ENCODE measurements at places on chromosomes 5 and 9.

GRCh38 chr5:77981820-77982219 is 205.7 kb upstream of the TBCA start:
- no peak for DNase-seq

- DNase-seq, result no peak
Observed at GRCh38 chr5:131005963-131006684, 158.9 kb downstream of the HINT1 start.

DNA sequence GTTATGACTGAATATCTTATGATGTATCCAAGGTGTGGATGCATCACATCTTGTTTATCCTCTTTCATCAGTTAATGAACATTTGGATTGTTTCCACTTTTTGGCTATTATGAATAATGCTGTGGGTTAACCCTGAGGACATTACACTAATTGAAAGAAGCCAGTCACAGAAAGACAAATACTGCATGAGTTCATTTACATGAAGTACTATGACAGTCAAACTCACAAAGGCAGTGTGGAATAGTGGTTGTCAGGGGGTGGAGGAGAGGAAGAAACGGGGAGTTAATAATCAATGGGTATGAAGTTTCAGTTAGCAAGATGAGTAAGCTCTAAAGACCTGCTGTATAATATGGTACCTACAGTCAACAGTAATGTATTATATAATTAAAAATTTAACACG is 409.4 kb upstream of the CTNND2 start:
- DNase-seq, result no peak

DNA sequence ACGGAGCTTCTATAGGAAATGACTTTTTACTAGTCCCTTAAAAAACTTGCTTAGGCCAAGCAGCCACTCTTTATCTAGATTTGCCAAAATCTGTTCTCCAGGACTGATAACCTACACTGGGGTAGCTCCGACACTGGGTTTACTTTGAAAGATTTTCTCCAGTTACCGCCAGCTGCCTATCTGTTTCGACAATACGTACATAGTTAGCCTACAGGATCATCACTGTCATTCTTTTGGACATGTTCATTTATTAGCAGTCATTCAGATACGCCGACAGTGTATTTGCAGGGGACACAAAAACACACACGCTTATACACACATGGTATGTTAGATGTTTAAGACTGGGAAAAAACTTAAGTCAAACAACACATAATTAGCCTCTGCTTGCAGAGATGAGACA is 225.7 kb downstream of the DCP2 start:
- no peak for DNase-seq

DNA sequence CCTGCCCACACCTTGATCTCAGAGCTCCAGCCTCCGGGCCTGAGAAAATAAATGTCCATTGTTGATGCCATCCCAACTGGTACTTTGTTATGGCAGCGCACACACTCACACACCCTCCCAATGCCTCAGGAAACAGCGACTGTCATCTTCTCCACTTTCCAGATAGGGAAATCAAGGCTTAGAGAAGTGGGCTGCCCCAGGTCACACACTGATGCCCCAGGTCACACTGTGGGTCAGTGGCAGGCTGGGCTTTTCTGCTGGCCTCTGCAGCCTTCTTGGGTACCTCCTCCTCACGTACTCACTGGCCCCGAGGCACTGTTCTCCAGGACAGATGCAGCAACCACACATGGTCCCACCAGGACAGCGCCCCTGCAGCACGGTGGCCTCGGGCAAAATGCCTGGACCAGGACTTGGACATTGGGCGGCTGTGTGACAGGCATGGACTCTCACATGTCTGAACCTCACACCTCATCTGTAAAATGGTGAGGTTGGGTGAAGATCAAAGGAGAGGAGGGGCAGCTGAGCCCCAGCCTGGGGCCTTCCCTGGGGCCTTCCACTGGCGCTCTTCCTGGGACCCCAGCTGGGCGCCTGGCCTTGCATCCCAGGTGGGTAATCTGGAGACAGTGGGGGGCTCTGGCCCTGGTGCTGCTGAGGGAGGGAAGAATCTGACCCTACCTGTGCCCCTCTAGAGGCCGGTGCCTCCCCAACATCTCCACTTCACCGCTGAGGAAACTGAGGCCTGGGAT is 156.0 kb downstream of the COL23A1 start:
- no peak for DNase-seq

DNA sequence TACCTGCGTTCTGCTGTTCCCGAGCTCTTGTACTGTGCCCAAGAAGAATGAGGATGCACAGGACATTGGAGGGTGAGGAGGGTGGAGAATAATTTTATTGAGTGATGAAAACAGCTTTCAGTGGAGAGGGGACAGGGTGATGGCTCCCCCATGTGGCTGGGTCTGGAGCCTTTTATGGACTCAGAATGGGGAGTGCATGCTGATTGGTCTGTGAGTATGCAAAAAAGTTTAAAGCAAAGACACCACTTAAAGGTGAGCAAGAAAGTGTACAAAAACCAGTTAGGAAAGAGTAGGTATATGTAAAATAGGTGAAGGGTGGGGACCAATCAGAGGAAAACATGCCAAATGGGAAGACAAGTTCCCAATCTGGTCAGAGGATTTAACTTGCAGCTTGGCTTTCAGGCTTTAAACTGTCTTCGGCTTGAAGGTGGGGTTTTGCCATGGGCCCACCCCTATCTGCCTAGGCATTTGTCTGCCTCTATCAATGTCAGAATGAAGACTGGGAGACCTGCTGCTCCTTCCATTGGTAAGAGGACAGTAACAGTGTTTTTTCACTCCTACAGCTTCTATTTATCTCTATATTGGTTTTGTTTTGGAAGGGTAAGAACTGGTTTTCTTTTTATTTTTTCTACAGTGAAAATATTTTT is 118.0 kb upstream of the RAI14 start:
- DNase-seq, result no peak

DNA sequence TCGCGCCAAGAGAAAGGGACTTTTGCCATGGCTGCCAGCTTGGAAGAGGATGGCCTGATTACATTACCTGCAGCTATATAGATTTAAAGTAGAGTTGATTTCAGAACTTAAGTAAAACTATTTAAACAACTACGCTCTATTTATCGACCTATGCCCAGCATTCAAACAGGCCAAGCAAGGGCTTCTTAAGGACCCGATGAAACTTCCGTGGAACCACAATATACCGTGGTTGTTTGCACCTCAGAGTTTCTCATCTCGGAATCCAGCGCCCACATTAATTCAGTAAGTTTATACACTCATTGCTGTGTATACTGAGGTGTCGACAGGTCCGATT is 505 bp upstream of the CDC14B start:
- DNase-seq, result no peak

DNA sequence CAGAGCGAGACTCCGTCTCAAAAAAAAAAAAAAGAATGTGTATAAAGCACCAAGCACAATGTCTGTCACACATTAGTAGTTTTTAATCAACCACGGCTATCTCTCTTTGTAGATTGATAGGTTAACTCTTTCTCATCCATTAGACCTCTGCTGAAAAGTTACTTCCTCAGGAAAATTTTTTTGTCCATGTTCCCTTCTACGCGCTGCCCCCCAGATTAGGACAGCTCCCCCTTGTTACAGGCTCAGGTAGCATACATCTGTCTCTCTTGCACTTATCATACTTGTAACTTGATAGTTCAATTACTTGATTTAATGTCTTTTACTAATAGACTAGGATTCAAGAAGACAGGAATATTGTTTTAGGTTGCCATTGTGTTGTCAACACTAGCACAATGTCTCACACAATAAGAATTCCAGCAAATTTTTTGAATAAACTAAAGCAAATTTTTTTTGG is 1.5 kb downstream of the SPDL1 start:
- no peak for DNase-seq

DNA sequence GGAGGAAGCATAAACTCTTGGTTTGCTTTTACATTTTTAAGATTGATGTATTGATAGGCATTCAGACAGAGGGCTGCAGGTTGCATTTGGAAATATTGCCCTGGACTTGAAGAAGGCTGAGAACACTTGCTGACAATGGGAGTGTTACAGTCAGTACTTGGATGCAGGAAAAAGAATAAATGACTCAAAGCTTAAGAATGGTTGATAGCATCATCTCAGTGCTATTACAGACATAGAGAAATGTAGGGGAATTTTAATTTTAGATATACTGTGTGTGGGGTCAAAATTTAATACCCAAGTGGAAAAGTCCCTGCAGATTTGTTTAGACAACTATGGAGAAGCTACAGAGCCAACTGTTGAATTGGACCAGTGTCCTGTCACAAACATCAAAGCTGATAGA is 101.1 kb downstream of the ISL1 start:
- no peak for DNase-seq

DNA sequence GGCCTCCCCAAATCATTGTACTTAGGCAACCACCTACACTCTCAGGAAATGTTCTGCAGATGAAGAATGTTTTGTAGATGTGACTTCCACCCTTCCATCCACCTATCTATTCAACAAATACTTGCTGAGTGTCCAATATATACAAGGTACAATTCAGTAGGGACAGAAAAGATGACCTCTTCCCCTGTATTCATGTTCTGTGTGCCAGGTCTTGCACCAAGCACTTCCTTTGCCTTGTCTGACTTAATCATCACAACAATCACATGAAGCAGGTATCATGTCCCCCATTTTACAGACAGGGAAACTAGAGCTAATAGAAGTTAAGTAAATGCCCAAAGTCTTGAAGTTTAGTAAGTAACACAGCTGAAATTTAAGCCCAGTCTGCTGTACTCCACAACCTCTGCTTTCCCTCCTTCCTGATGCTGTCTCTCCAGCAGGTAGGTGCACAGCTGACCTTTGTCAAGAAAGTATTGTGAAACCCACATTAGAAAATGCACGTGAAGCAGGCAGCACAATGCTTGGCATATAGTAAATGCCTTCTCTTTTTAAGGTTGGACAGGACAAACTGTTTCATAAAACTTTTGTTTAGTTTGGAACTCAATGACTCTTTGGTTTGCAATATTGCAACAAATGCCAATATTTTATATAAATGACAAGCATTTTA is 296.5 kb downstream of the DEPDC1B start:
- DNase-seq, result no peak

GRCh38 chr5:173537228-173537627 is 79.2 kb downstream of the BOD1 start:
- no peak for DNase-seq

- no peak for DNase-seq
Observed at GRCh38 chr5:43619380-43619779, 16.4 kb downstream of the NNT start.

GRCh38 chr5:76273206-76273885 is 129.7 kb upstream of the IQGAP2 start:
- DNase-seq, result no peak

- no peak for DNase-seq
Observed at GRCh38 chr5:108436696-108437095, 54.8 kb upstream of the FBXL17 start.

DNA sequence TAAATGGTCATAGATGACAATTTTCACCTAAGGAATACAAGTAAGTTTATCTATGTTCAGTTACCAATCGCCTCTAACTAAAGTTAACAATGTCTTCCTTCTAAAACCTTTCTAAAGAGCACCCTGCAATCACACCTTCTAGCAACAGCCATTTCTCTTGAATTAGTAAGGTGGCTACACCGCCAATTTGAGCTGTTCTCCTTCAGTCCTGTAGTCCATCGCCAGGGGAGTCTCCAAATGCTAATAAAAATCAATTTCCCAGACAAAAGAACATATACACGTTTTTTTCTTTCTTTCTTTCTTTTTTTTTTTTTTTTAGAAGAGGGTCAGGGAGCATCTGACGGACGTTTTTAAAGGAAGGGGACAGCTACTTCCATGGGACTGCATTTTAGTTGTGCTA is 729 bp upstream of the RORB start:
- DNase-seq, result no peak

DNA sequence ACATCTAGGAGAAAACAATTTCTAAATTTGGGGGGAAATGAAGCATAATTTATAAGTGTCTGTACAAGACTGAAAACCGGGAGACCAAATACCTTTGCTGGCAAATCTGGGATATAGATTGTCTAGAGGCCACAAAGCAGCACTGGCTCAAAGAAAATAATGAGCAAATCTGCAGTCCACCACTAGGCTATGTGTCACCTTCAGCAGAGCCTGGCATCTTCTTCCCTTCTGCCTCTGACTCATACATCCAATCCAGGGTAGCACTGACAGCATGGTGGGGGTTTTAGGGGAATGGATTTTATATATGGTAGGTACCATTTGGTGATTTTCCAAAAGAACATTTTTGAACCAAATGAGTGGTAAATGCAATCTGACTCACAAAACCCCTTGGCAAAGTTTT is 12.8 kb downstream of the FAM81B start:
- no peak for DNase-seq

- DNase-seq, result no peak
Observed at GRCh38 chr5:14388741-14389140, 192.9 kb upstream of the OTULINL start.

- no peak for DNase-seq
Observed at GRCh38 chr5:68953231-68953874, 140.5 kb upstream of the SLC30A5 start.

GRCh38 chr5:32827981-32828380 is 116.9 kb downstream of the NPR3 start:
- no peak for DNase-seq

DNA sequence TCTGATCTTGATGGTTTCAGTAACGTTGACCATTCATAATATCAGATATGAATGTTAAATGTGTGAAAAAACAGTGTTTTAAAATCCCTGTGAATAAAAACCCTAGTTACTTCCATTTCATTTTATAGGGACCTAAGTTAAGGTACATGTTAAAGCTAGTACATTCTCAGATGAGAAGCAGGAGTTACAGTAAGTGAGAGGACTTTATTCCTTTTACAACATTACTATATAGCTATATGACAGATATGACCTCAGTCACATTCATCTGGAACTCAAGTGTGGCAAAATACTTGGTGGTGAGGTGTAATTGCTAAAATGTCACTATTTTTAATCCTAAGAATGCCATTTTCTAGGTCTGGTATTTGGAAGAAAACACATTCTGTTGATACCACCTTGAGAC is 96.4 kb downstream of the OXCT1 start:
- DNase-seq, result no peak

DNA sequence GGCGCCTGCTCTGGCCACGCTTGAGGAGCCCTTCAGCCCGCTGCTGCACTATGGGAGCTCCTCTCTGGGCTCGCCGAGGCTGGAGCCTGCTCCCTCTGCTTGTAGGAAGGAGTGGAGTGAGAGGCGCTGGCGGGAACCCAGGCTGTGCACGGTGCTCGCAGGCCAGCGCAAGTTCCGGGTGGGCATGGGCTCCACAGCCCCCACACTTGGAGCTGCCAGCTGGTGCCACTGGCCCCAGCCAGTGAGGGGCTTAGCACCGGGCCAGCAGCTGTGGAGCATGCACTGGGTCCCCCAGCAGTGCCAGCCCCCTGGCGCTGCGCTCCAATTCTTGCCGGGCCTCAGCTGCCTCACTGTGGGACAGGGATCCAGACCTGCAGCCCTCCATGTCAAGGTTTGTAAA is 122.1 kb upstream of the CD180 start:
- no peak for DNase-seq
